Stimulated activated CD4-positive, alpha-beta T cell treated with anti-CD3 and anti-CD28 coated beads, Interleukin-2, amount 100 ng/mL, for 48 hours (primary cell): ENCODE measurements at places on chromosomes 12 and 14.

DNA sequence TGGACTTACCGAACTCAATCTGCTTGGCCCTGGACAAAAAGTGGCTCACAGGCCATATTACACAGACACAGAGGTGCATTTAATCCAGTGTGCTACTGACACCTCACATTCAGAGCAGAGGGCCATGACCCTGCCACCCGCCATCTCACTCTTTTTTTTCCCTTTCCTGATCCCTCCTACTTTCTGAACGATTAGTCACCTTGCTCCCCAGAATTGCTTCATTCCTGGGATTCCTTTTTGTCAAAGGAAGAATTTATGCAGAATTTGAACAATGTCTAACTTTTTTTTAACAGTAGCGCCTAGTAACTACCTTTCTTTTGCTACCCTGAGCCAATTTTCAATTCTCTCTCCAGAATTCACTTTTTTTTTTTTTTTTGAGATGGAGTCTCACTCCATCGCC lies 4.6 kb downstream of the PKP2 start:
- DNase-seq: no peak

GRCh38 chr12:42104784-42105183 lies 39.9 kb downstream of the GXYLT1 start:
- no peak for DNase-seq

DNA sequence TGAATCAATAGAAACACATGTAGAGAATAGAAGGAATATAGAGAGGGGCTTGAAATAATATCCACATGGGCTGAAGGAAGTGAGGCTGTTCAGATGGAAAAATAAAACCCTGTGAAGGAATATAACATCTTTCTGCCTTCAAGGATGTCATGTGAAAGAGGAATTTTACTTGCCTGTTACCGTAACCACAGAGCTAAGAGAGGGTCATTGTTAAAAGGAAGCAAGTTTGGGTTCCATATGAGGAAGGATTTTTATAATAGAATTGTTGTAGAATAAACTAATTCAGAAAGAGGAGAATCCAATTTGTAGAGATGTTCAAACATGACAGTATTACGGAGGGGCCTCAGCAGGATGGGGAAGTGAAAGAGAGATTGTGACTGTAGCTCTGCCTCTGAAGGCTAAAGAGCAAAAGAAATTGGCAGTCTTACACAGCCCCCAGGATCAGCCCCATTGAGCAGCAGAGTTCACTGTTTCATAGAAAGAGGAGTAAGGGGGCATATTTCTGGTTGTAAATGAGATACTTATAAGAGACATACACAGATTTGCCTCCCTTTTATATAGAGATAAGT lies 41.8 kb upstream of the PTPRR start:
- no peak for DNase-seq

- DNase-seq: no peak
These were observed 23.5 kb downstream of the FGFR1OP2 start for GRCh38 chr12:26961803-26962202.

GRCh38 chr12:111424793-111425251 lies 19.1 kb downstream of the SH2B3 start:
- DNase-seq: no peak

DNA sequence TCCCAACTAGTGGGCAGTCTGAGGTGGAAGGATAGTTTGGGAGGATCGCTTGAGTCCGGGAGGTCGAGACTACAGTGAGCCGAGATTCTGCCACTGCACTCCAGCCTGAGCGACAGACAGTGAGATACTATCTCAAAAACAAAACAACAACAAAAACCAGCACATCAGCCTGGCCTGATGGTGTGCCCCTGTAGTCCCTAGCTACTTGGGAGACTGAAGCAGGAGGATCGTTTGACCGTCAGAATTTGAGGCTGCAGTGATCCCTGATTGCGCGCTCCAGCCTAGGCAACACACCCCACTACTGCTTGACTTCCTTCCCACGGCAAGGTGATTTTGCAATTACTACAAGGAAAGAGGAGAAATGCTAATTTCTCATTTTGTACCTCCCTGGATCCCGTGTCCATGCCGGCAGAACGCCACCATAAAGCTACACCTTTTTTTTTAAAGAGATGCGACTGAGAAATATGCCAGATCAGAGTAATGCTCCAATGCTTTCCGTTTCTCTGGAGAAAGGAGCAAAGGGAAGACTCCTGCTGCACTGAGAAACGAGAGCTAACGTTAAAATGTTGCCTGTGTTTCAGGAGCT lies 672 bp upstream of the SCFD1 start:
- DNase-seq: no peak

GRCh38 chr14:36065831-36066230 lies 110.7 kb downstream of the PTCSC3 start:
- no peak for DNase-seq

- peak; percentile 23 for DNase-seq
These were observed 3.6 kb upstream of the SLC7A8 start for GRCh38 chr14:23186913-23187654.

DNA sequence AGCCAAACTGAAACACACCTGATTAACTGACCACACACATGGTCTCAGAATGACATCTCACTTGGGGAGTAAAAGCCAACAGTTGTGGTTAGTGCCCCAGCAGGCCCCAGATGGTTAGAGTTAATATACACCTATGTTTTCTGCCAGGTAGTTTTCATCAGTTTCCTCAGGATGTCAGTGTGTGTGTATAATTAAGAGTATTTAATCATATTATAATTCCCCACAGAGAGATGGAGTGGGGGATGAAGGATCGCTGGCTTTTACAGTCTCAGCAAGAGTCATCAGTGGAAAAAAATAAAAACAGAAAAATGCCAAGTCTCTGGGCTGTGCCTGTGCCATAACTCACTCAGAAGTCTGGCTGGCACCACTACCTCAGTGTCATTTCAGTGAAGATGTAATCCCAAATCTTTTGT lies 412.5 kb downstream of the ZFP36L1 start:
- no peak for DNase-seq
